CD4-positive, alpha-beta T cell treated with Interleukin-2 at 100 ng/mL for 4 hours (primary cell): ENCODE measurements at places on chromosomes 5 and 9.
A peak's percentile ranks its signal among the peaks of the same experiment; 100 is the strongest.

DNA sequence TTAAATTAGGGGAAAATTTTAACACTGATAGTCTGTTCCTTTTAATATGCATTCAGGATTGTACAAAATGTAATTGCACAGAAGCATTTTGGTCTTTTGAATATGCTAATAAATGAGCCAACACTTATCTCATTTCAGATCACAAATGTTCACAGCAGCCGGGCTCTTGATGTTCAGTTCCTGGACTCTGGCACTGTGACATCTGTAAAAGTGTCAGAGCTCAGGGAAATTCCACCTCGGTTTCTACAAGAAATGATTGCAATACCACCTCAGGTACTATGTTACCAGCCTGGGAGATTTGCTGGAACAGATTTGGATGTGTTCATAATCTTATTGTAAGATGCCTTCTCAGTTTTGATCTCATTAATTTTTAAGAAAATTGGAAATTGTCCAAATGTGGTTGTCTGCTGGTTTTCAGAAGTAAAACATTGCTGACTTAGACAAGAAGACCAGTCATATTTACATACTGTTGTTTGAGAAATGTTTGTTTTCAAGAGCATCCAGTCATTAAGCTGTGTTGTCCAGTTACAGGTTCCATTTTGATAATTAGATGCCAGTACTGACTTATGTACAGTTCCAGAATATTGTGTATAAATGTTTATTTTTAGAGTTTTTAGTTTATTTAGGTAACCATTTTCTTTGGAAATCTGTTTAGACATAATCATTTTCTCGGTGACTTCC is 23.0 kb upstream of the TMOD1 start:
- no peak for DNase-seq

- no peak for DNase-seq
Measured at GRCh38 chr9:86756576-86757381, 190.5 kb downstream of the GAS1 start.

DNA sequence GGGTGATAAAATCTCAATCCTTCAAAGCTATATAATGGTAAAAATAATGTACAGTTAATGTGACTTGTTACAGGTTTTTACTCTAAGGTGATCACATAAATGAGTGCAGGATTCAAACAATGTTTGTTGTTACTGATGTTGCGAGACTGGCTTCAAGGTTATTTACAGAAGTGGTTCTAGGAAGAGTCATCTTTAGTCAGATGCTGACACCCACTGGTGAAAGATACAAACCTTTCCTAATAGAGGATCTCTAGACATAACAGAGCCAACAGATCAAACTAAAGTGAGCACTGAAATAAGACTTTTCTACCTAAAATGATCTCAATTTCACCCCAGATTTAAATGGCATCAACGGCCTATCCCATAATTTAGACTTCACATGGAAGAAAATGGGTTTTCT is 20.2 kb downstream of the ARSB start:
- DNase-seq, result no peak

- DNase-seq, result no peak
Measured at GRCh38 chr9:16320338-16320902, 550.0 kb downstream of the BNC2 start.

GRCh38 chr5:102903074-102903871 is 148.2 kb downstream of the PAM start:
- DNase-seq, result no peak

- no peak for DNase-seq
Measured at GRCh38 chr9:129283705-129284606, 105.9 kb upstream of the IER5L start.

DNA sequence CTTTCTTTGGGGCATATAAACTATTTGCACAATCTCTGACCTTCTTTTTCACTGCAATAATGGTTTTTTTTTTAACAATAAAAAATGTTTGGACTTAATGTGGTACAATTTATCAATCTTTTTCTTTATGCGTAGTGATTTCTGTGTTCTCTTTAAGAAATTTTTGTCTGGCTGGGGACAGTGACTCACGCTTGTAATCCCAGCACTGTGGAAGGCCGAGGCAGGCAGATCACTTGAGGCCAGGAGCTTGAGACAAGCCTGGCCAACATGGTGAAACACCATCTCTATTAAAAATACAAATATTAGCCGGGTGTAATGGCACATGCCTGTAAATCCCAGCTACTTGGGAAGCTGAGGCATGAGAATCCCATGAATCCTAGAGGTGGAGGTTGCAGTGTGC is 72.3 kb downstream of the STK32A start:
- DNase-seq, result no peak

DNA sequence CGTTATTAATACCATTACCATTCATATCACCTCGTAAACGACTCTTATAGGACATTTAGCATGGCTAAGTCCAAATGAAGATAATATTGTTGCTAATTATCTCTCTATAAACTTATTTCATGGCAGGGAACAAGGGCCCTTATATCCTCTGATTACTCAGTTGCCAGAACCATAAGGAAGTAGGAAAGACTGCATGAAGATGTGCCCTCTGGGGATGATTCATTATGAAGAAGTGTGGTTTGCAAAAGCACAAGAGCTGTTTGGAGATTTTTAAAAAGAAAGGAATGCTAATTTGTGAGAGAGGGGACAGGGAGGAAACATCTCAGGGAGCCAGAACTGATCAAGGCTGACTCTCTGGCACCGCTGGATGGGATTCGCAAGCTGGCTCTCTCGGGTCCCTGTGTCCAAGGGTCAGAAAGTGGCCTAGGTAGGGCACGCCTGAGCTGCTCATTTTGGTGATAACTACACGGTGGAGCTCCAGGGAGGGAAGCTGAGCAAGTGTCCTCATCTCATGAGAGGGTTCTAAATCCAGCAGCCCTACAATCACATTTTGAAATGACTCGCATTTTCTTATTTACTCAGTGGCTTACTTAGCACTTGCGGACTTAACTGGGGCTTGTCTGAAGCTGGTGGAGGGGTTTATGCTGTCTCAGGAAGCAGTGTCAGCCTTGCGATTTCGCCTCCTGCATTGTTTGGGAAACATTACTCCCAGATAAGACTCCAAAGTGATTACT is 136.8 kb downstream of the C5orf15 start:
- DNase-seq, result no peak

DNA sequence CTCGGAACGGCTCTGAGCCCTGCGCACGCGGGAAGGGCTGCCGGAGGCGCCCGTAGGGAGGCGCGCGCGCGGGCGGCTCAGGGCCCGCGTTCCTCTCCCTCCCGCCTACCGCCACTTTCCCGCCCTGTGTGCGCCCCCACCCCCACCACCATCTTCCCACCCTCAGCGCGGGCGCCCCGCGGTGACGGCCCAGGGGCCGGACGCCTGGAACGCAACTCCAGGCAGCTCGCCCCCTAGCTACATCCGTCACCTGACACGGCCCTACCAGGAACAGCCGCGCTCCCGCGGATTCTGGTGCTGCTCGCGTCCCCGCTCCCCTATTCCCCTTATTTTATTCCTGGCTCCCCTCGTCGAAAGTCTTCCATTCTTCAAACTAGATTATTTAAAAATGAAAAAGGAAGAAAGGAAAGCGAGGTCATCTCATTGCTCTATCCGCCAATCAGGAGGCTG is at the start of gene CDKN2B-AS1:
CDKN2B-AS1 (plus strand) TSS at position 236 of the 450 bp plus-strand sequence.
- no peak for DNase-seq

DNA sequence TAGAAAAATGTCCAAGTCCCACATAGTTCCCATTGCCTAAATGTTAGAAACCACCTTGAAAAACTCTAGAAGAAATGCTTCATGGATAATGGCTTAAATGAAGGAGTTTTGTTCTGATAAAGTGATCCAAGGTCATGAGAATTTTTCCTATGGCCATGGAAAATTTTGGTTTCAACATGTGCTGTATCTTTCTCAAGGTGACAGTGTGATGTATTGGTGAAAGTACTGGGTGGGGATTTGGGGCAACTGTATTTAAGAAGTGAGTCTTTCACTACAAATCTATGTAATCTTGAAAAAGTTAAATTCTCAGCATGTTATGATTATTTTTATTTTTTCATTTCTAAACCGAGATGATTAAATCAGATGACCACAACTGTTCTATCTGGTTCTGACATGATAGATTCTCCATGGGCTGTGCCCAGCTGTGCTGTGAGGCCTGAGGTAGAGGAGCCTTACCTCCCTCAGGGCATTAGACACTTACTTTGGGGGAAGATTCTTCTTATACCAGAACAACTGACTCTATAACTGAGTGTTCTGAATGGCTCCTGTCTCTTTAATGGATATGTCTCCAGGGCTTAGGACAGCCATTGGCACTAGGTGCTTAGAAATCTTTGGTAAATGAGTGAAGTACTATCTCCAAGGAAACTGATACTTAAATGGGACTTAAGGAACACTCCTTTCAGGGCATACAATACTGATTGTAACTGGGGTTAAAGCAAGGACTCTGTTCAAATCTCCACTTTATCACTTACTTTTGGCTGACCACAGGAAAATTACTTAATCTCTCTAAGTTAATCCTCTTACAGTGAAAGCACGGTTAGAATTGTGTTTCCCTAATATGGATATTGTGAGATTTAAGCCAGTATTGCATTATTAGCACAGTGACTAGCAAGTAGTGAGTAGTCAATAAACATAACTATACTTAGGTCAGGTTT is 397.4 kb upstream of the MEF2C start:
- no peak for DNase-seq

GRCh38 chr5:15731699-15732098 is 231.7 kb downstream of the FBXL7 start:
- no peak for DNase-seq

- no peak for DNase-seq
Measured at GRCh38 chr5:178527458-178528307, 62.5 kb downstream of the COL23A1 start.

DNA sequence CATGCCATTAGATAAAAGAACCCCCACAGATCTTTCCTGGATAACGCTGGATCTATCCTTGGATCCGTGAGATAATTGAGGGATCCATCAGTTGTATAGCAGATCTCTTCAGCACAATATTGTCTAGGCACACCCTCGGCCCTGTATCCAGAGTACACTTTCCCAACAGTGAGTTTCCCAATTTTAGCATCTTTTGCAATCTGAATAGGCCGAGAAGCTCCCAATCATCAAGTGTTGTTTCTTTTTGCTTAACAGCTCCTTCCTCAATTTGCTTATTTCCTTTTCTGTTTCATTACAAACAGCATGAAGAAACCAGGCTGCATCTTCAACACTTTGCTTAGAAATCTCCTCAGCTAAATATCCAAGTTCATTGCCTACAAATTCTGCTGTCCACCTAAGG is 4.4 kb upstream of the SPTLC1 start:
- DNase-seq, result no peak

- no peak for DNase-seq
Measured at GRCh38 chr5:171312129-171312974, 3.3 kb downstream of the TLX3 start.

DNA sequence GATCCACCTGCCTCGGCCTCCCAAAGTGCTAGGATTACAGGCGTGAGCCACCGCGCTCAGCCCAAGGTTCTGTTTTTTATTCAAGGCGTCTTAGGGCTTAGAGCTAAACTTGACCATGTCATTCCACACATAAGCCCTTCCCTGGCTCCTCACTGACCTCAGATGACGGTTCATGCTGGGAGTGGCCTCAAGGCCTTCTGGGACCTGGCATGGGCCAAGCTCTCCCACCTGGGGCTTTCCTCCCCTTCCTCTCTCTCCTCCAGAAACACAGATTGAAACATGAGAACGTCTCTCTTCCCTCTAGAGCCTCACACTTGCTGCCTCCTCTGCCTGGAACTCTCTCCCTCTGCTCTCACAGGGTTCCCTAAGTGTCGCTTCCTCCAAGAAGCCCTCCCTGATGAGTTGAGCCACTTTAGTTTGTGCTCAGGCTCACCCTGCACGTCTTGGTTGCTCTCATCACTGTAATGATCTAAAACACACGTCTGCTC is 155.6 kb upstream of the IER5L start:
- no peak for DNase-seq

DNA sequence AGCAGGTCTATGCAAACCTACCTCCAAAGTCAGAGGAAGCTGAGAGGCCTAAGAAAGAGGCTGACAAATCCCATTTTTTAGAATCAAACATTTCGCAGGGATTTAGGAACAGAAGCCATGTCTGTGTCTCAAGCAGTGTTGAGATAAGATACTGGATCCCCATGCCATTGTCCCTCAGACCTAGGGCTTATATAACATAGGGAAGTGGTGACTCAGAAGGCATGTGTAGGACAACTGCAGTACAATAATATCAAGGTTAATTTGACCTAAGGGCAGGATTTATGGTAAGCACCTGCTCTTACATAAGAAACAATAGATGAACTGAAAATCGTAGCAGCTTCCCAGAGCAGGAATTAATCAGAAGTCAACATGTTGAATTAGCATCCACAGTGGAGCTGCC is 459.4 kb downstream of the ANXA1 start:
- DNase-seq, result no peak

- no peak for DNase-seq
Measured at GRCh38 chr5:116830079-116830478, 255.5 kb upstream of the SEMA6A start.

- DNase-seq, result no peak
Measured at GRCh38 chr5:62190173-62190572, 115.8 kb upstream of the KIF2A start.

- DNase-seq, result peak; percentile 23
Measured at GRCh38 chr9:129177443-129177790, 644 bp downstream of the IER5L start.

DNA sequence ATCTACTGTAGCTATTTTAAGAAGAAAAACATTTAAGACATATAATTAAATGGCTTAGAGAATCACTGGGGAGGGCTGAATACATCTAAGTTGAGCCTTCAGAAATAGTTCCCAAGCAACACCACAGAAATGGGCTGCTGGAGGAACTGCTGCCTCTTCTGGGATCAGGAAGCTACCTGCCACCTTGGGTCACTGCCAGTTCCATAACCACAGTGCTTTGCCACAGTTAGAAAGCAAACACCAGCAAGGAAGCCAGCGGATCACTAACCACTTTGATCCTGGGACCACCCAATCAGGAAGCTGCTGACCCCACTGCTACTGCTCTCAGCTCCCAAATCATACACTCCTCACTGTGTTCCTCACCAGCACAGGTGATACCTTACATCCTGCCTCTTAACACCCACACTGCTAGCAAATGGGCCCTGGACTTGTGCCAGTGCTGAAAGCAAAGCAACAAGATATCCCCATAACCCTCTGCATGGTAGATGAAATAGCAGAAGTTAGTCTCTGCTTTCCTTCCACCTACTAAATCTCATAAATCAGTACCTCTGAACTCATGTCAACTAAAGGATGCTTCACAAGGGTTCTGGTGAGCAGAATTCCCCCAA is 346.9 kb downstream of the DEPDC1B start:
- DNase-seq, result no peak

DNA sequence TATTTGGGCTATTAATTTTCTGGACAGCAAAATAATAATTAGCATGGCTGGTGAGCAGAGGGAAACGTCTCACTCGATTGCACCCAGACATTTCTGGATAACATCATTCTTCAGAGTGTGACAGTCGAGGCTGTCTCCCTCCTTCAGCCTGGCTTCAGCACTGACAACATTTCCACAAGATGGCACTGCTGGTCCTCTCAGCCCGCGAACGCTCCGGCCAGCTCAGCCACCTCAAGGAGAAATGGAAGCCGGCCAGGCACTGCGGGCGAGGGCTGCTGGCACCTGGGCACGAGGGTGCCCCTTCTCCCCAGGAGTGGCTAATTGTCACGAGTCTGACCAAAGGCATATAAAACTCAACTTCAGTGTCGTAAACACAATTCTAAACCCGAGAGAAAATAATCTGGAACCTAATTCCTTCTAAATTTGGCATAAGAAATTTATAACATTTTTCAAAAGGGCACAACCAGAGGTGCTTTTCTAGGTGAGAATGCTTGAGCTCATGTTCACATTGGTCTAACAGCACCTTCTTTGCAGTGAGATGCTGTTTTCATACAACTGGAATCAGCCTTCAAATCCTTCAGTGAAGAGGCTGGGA is 65.9 kb downstream of the DAP start:
- DNase-seq, result no peak
